ENCODE measurements at places on chromosomes 16 and 17. TPM values are rescaled to one million over a fixed set of nuclear protein-coding genes. Genes with fewer than 3 reads are reported as not detected.
A peak's percentile ranks its signal among the peaks of the same experiment; 100 is the strongest.

CBLN1 gene
- not detected for total RNA-seq

SP2 gene
- 14.1 TPM for total RNA-seq

DRC3 gene
- 28.4 TPM for total RNA-seq

ZNF423 gene
- 8.8 TPM for total RNA-seq

- H3K4me1 ChIP-seq = no peaks in the 10 kb centered on the region
- no peak overlapping the region for H3K27ac ChIP-seq
- H3K4me3 ChIP-seq = no peak overlapping the region
- no peaks in the 10 kb centered on the region for H3K36me3 ChIP-seq
Measured at GRCh38 chr17:72846399-72846798, 246.1 kb downstream of the SLC39A11 start.

- H3K27ac ChIP-seq = peak overlapping the region; percentile 57
- H3K4me3 ChIP-seq = peak overlapping the region; percentile 14
- no peaks in the 10 kb centered on the region for H3K36me3 ChIP-seq
- peak; percentile 44 for DNase-seq
Measured at GRCh38 chr16:1929105-1929504, 10.9 kb upstream of the HS3ST6 start.

DNA sequence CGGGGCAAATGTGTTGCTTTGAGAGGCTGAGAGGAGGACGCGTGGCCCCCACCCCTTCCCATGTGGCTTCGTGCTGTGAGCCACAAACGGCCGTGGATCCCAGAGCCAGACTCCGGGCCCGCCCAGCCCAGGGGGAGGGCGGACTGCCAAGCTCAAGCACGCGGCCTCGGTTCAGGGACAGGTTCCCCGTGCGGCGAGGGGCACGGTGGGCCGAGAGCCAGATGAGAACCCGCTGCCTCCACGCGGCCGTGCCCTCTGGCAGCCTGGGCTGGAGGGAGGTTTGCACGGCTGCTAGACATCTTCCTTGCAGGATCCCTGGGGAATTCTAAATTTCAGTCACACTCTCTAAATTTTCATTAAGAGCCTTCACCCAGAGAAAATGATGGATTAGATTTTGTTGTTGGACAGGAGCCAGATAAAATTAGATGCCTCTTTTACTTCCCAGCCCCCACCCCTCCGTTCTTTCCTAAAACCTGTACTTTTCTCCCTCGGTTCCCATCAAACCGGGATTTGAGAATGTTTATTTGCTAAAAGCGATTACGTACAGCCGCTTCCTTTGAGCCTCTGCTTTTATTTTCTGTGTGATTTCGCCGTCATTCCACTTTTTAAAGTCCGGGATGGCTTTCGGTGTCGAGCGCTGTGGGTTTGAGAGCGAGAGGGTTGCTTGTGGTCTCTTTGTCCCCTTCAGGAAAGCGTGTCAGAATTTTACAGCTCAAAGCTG is 25.0 kb upstream of the GNG13 start:
- H3K4me3 ChIP-seq = no peak overlapping the region
- H3K27me3 ChIP-seq = no peaks in the 10 kb centered on the region
- no peaks in the 10 kb centered on the region for H3K36me3 ChIP-seq

GRCh38 chr17:76667786-76668453 is 24.4 kb upstream of the ST6GALNAC1 start:
- peak; percentile 25 for DNase-seq
- H3K27ac ChIP-seq = peak overlapping the region; percentile 93
- no peaks in the 10 kb centered on the region for H3K36me3 ChIP-seq
- no peaks in the 10 kb centered on the region for H3K27me3 ChIP-seq

GRCh38 chr16:30997725-30998711 is 12.4 kb downstream of the STX1B start:
- H3K4me3 ChIP-seq = no peak overlapping the region
- no peak overlapping the region for H3K27ac ChIP-seq
- peaks cover 4% of the 10 kb centered on the region for H3K27me3 ChIP-seq
- peaks cover 15% of the 10 kb centered on the region for H3K4me1 ChIP-seq
- DNase-seq = no peak

- peaks cover 35% of the 10 kb centered on the region for H3K4me1 ChIP-seq
- H3K27me3 ChIP-seq = no peaks in the 10 kb centered on the region
- DNase-seq = no peak
- H3K4me3 ChIP-seq = no peak overlapping the region
- H3K27ac ChIP-seq = no peak overlapping the region
Measured at GRCh38 chr17:21199311-21199710, 14.7 kb downstream of the TMEM11 start.

DNA sequence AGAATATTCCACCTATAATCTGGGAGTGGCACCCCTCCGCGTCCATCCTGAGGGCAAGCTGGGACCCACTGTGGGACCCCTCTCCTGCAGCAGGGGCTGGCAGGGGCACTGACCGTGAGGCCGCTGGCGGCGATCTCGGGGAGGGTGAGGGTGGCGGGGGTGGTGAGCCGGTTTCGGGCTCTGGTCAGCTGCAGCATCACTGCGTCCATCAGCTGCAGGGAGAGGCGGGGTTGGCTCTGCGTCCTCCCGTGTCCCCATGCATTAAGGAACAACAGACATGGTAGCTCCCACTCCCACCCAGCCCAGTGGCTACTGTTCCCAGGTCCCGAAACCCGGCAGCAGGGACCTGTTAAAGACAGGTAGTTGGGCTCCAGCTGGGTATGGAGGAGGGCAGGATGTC is 3.3 kb downstream of the SMIM22 start:
- no peak overlapping the region for H3K4me3 ChIP-seq
- DNase-seq = no peak
- no peaks in the 10 kb centered on the region for H3K27me3 ChIP-seq
- peaks cover 8% of the 10 kb centered on the region for H3K4me1 ChIP-seq
- no peak overlapping the region for H3K27ac ChIP-seq
- H3K36me3 ChIP-seq = no peaks in the 10 kb centered on the region

DNA sequence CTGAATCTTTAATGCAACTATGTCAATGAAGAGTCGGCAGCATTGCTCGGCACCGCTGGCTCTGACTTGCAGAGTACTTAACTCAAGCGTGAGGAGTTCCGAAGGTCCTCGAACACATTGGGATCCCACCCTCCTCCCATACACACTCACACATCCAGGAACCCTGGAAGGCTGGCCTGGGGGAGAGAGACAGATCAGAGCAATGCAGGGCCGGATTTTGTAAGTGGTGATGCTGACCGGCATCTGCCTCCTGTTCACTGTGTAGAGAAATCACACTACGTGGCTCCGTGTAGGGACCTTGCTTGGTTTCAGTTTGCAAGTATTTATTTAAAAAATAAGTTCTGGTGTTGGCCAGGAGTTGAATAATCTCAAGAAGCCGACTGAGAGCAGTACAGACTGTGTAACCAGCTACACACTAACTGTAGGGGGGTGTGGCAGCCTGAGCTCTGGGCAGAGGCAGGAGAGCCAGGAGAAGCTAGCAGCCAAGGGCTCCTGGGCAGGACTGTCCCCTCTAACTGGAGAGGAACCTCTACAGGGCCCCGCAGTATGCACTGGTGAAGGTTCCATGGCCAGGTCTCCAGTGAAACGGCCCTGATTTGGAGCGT is 190.2 kb upstream of the TNRC6C start:
- no peaks in the 10 kb centered on the region for H3K27me3 ChIP-seq
- peak; percentile 42 for DNase-seq
- no peaks in the 10 kb centered on the region for H3K4me1 ChIP-seq
- no peak overlapping the region for H3K4me3 ChIP-seq
- no peak overlapping the region for H3K27ac ChIP-seq

DNA sequence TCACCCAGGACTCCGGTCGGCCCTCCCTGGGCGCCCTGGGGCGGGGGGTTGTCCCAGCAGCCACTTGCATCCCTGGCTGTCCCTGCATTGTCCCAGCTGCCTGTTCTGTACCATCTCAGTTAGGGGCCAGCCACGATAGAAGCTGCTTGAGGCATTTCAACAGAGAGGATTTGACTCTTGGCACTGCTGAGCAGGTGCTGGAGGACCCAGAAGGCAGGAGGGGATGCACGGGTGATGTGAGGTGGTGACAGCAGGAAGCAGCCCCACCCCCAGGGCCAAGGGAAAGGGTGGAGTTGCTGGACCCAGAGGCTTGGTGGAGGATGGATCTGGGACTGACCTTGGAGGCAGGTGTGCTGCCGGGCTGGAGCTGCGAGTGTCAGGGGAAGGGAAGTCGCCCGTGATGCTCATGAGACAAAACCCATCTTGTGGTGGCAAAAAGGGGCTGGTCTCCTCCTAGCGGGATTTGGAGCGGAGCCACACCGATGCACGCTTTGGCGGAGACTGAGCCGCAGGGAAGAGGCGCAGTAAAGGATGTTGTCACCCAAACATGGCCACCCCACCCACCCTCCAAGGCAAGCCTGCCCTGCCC is 188.0 kb upstream of the GSE1 start:
- peaks cover 1% of the 10 kb centered on the region for H3K4me1 ChIP-seq
- H3K36me3 ChIP-seq = no peaks in the 10 kb centered on the region
- H3K27me3 ChIP-seq = no peaks in the 10 kb centered on the region

GRCh38 chr17:73532421-73532901 is 111.8 kb downstream of the SDK2 start:
- H3K36me3 ChIP-seq = no peaks in the 10 kb centered on the region
- no peak for DNase-seq
- H3K27me3 ChIP-seq = no peaks in the 10 kb centered on the region
- H3K27ac ChIP-seq = no peak overlapping the region
- no peaks in the 10 kb centered on the region for H3K4me1 ChIP-seq

DNA sequence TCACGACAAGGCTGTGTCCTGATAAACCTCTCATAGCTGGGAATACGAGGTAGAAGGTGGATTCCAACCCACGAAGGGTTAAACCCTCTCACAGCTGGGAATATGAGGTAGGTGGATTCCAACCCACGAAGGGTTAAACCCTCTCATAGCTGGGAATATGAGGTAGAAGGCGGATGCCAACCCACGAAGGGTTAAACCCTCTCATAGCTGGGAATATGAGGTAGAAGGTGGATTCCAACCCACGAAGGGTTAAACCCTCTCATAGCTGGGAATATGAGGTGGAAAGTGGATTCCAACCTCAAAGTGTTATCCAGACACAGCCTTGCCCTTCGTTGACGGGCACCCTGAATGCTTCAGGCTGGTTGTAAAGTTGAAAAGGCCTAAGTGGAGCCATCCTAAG is 31.0 kb downstream of the AXIN1 start:
- DNase-seq = no peak
- no peaks in the 10 kb centered on the region for H3K27me3 ChIP-seq
- no peaks in the 10 kb centered on the region for H3K4me1 ChIP-seq
- H3K27ac ChIP-seq = no peak overlapping the region
- H3K36me3 ChIP-seq = no peaks in the 10 kb centered on the region

- no peak overlapping the region for H3K4me3 ChIP-seq
- H3K36me3 ChIP-seq = peaks cover 2% of the 10 kb centered on the region
- no peak for DNase-seq
- H3K27ac ChIP-seq = no peak overlapping the region
- H3K27me3 ChIP-seq = no peaks in the 10 kb centered on the region
- no peaks in the 10 kb centered on the region for H3K4me1 ChIP-seq
Measured at GRCh38 chr16:29852654-29853053, 10.4 kb downstream of the CDIPT start.

- H3K4me1 ChIP-seq = peaks cover 20% of the 10 kb centered on the region
- no peak for DNase-seq
- no peak overlapping the region for H3K27ac ChIP-seq
- H3K27me3 ChIP-seq = no peaks in the 10 kb centered on the region
- H3K36me3 ChIP-seq = no peaks in the 10 kb centered on the region
- H3K4me3 ChIP-seq = no peak overlapping the region
Measured at GRCh38 chr17:17760872-17761550, 75.8 kb downstream of the SREBF1 start.

DNA sequence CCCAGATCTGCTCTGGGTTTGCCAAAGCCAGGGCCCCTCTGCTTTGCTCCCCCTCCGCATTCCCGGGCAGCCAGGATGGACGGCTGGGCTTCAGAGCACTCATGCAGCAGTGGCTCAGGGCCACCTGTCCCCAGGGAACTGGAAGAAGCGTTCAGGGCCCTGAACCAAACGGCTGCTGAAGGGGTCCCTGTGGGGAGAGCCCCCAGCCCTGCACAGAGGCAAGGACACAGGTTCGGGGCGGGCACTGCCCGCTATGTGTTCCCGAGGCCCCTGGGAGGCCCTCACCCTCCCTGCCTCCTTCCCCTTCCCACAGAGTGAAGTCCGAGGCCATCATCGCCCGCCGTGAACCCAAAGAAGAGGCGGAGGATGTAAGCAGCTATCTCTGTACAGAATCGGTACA is 10.4 kb downstream of the NME3 start:
- H3K4me3 ChIP-seq = no peak overlapping the region
- H3K27ac ChIP-seq = no peak overlapping the region
- H3K4me1 ChIP-seq = no peaks in the 10 kb centered on the region
- DNase-seq = no peak
- H3K36me3 ChIP-seq = peaks cover 37% of the 10 kb centered on the region
- H3K27me3 ChIP-seq = no peaks in the 10 kb centered on the region

Data from thyroid gland (tissue), 4 donors.